ENCODE measurements at places on chromosomes 4 and X.

DNA sequence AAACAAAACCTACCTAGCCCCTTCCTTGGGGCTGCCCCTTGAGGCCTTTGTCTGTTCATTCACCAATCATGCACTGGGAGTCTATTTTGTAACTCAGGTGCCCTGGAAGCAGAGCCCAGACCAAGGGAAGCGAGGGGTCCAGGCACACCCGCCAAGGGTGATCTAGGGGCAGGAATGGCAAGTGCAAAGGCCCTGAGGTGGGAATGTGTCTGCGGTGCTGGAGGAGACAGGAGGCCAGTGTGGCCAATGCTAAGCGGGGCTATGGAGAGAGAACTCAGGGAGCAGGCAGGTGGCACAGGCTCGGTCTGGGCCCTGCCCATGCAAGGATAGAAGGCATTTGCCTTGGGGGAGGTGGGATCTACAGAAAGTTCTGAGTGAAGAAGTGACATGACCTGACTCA lies 3.5 kb upstream of the SH3BP2 start:
- DNase-seq = no peak

DNA sequence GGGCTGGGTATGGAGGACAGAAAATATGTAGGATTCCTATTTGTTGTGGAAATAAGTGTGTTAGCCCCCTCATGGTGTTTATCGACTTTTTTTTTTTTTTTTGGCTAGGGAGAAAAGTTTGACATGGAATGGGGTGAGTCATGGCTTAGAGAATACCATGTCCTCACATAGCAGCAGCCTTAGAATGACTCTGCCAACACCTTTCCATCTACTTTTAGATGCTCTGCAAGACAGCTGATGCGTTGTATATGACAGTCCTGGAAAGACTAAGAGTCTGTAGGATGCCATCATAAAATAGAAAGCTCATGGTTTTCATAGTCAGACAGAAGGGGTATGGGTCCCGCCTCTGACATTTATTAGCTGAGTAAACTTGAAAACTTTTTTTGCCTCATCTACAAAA lies 37.7 kb downstream of the MTTP start:
- DNase-seq = no peak

GRCh38 chrX:1094566-1095333 lies 117.7 kb downstream of the CRLF2 start:
- DNase-seq = no peak

DNA sequence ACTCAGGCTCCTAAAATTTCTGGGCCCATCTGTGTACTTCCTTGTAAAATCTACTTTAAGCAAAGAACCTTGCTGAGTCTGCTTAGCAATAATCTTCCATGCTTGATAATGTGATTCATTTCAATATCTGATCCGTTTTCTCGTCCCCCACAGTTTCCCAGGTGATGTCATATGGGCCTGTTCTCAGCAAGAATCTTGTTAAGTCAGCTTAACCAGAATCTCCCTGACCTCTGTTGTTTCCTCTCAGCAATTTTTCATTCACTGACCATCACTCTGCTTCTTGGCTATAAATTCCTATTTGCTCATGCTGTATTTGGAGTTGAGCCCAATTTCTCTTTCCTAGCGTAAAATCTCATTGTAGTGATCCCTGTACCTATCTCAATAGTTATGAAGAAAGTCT lies 13.9 kb downstream of the CSN2 start:
- no peak for DNase-seq

DNA sequence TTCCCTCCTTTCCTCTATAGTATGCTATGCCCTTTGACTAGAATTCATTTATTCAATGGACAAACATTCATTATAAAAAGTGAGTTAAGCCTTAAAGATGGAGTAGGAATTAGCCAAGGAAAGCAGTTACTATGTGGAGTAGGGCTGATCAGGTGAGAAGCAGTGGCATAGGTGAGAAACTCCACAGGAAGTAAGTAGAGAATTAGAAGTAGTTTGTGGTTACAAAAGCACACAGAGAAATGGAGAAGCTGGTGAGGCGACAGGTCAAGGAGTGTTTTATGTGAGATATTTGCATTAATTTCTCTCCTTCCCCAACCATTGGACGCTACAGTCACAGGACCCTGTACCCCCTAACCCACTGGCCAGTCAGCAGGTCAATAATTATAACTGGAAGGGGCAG lies 30.6 kb downstream of the SETD7 start:
- no peak for DNase-seq

DNA sequence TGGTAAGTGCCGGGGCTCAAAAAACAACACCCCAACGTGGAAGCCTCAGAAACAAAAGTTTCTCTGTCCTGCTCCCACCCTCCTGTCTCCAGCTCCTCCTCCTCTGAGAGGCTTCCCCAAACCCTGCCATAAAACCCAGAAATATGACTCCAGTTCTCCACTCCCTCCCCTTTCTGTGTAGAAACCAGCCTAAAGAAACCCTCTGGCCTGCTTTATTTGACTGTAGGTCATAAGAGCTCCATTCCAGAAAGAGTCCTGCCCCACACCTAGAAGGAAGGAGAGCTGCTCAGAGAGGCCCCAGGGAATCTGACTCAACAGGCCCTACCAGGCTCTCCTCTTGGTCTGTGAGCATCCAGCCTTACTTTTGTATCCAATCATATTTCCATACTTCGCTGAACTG lies 872 bp upstream of the S100P start:
- no peak for DNase-seq

DNA sequence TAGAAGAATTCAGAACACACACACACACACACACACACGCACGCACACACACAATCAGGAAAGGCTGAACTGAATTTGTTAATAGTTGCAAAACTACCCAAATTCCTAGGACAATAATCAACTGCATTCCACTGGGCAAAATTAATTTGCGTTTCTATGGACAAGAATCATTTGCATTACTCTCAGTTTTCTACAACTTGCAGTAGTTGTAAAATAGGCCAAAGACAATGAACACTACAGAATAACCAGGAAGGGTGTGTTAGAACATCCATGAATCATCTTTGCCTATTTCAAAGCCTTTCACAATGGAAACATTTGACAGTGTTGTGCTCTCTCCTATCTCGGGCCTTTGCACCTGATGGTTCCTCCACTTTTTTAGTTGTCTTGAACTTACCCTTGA lies 77.1 kb upstream of the IGFBP7 start:
- DNase-seq = no peak
